H9 (cell line): ENCODE measurements at places on chromosomes 4 and X. TPM values are rescaled to one million over a fixed set of nuclear protein-coding genes. Genes with fewer than 3 reads are reported as not detected.

DNA sequence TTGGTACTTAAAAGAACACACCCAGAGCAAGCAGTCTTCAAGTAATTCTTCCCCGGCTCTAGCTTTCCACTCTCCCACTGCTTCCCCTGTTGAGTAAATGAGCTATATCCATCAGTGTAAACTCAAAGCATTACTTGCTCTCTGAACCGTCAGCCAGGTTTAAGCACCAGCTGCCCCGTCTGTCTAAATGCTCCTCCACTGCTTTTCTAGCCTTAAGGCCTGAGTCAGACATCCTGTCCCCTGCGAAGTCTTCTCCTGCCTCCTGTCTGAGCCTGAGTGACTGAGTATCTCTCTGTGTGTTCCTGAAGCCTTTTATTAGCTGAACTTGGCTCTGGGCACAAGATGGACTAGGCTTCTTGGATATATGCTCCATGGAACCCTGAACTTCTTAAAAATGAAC lies 205.1 kb downstream of the STK32B start:
- no peak for DNase-seq

GRCh38 chr4:137702512-137702911 lies 170.2 kb upstream of the PCDH18 start:
- no peak for DNase-seq

DNA sequence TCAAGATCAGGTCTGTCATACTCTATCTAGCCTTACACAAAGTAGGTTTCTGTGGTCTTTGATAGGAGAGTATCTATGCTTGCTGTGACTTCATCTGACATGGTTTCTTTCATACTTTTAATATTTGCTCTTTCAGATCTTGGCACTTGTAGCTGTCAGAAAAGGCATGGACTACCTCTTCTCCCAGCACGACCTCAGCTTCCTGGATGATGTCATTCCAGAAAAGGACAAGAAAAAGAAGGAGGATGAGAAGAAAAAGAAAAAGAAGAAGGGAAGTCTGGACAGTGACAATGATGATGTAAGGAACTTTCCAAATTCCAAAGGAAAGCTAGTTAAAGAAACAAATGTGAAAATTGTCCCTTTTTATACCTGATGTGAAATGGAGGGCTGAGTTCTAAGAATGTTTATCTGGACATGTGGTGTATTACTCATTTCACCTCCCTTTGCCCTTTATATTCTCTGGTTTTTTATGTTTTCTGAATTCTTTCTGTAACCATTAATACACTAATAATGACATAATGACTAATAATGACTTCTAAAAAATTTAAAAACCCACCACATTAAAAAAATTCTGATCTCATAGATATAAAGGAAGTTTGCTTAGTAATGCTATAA lies 221.2 kb downstream of the SLC4A4 start:
- DNase-seq = no peak

GRCh38 chrX:15464704-15465103 lies 28.4 kb downstream of the PIR start:
- no peak for DNase-seq

DNA sequence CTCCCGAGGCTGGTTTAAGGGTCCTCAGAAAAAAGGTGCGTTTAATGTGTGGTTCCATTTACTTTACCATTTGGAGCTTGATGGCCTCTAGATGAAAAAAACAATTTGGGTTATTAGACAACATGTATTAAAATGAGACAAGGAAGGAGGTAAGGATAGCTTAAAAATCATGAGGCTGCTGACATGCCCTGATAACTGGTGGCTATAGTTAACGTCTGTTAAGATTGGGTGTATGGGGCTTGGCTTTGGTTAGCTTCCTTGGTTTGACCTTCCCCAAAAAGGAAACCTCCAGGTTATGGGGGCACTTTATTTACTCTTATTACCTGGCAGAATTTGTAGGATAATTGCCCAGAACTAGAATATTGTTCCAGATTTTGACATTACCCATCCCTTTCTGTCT lies 51.5 kb downstream of the HMGB2 start:
- DNase-seq = no peak

- no peak for DNase-seq
Observed at GRCh38 chr4:128232719-128233118, 54.9 kb downstream of the PGRMC2 start.

GRCh38 chr4:174273930-174274329 lies 9.5 kb downstream of the FBXO8 start:
- no peak for DNase-seq

DNA sequence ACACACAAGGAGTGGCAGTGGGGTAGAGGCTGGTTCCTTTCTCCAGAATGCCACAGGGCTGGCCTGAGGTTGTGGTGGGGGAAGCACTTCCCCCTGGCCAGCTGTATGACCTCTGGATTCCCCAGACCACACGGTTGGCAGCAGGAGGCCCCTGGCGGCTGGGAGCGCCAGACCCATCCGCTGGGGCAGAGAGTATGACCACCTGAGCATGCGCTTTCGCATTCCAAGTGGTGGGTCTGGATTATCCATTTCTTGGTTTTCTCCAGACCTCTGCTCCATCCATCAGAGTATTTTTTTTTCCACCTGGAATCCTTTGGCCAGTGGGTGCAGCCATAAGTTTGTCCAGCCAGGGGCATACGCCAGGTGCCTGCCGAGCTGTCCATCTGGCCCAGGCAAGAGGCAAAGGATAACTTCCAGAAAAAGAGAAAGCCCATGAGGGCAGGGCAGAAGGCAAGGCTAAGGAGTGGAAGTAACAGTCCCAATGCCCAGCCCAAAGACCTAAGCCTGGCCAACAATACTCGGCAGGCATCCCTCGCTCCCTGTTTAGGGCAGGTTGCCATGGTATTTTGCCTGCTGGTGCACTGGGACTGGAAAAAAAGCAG lies 39.3 kb downstream of the NHSL2 start:
- no peak for DNase-seq

DNA sequence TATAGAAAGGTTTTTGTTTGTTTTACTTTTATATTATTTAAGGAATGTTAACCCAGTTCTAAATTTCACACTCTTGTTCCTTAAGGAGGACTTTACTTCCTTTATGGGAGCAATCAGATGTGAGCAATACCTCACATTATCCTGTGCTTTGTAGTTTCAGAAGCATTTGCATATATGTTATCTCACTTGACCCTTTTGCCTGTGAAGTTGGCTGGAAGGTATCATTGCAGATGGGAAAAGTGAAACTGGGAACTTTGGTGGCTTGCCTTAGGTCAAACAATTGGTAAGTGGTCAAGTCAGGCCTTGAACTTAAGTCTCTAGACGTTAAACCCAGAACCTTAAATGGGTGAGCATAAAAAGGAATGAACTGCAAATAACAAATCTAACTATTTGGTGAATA lies 90.6 kb downstream of the AREG start:
- no peak for DNase-seq

- DNase-seq = no peak
Observed at GRCh38 chr4:48103483-48104139, 30.4 kb downstream of the TXK start.

- no peak for DNase-seq
Observed at GRCh38 chr4:38313999-38314561, 349.9 kb upstream of the KLF3 start.

DNA sequence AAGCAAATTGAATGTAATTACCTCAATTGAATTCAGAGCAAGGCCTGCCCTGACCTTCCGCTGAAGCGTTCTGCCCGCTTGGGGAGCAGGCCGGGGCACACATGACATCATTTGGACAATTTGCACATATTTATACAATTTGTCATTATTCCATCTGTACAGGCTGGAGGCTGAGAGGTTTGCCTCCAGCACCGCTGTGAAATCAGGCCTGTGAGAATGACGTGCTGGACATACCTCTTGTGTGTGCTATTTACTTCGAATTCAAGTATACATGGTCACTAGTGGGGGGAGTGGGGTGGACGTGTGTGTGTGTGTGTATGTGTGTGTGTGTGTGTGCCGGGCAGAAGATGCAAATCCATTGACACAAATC lies 285.6 kb downstream of the SHOX start:
- DNase-seq = no peak

GRCh38 chr4:156695163-156695562 lies 276.4 kb downstream of the PDGFC start:
- DNase-seq = no peak

DNA sequence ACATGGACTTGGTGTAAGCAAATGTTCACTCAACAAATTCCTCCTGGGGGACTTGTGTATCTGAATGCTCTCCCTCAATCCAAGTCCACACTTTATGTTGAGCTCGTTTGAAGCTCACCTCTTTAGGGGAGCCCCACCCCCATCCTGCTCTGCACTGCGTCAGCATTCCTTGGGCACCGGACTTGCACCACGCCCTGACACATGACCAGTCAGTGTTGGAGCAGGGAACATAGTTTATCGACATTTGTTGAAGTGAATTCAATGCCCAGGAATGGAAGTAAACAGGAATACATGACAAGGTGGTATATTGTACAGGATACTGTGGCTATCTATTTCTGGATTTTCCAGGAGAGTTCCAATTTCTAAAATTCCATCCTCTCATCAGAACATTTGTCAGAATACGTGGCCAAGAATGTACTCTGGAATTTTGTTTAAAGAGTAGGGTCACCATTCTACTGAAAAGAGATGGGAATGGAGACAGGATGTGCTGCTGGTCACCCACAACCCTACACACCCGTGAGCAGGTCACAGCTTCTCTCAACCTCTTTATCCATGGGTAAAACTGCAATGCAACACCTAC lies 60.0 kb upstream of the LNX1 start:
- DNase-seq = no peak

Gene NHSL2
- total RNA-seq = 5.7 and 6.4 TPM in 2 replicates

Gene NUP62CL
- total RNA-seq = 3.9 and 4.3 TPM in 2 replicates

Gene C4orf17
- total RNA-seq = not detected in 2 replicates
